ENCODE measurements at places on chromosomes 7 and 10.

- no peak for DNase-seq
Measured at GRCh38 chr10:101668566-101668965, 26.4 kb downstream of the FBXW4 start.

DNA sequence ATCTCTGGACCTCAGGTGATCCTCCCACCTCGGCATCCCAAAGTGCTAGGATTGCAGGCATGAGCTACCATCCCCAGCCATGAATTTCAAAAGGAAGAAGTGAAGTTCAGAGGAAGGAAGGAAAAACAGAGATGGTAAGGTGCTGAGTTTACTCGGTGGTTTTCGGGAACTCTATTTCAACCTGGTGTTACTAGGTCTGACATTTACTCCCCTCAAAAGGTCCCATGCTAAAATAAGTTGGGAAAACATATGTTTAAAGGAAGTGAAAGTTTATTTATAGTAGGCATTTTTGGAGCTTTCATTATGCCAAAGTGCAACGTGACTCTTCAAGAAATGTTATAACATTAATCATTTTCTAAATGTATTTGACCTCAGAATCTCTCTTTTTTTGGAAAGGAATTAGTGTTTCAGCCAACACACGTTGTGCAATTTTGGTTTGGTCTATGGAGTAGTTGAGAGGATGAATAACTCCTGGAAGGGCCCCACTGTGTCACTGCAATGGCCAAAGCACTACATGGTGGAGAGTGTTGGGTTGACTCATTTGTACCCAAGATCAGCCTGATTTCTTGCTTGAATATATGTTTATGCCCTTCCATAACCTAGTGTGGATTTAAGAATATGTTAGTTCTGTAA, 114.7 kb upstream of the FAM171A1 start:
- DNase-seq: no peak

- no peak for DNase-seq
Measured at GRCh38 chr10:124224331-124225028, 131.1 kb upstream of the CHST15 start.

GRCh38 chr7:72411419-72411818, 719 bp downstream of the CALN1 start:
- DNase-seq: no peak

- no peak for DNase-seq
Measured at GRCh38 chr7:34338961-34339526, 319.0 kb upstream of the NPSR1 start.

GRCh38 chr7:28688651-28689050, 269.5 kb downstream of the TRIL start:
- DNase-seq: no peak

DNA sequence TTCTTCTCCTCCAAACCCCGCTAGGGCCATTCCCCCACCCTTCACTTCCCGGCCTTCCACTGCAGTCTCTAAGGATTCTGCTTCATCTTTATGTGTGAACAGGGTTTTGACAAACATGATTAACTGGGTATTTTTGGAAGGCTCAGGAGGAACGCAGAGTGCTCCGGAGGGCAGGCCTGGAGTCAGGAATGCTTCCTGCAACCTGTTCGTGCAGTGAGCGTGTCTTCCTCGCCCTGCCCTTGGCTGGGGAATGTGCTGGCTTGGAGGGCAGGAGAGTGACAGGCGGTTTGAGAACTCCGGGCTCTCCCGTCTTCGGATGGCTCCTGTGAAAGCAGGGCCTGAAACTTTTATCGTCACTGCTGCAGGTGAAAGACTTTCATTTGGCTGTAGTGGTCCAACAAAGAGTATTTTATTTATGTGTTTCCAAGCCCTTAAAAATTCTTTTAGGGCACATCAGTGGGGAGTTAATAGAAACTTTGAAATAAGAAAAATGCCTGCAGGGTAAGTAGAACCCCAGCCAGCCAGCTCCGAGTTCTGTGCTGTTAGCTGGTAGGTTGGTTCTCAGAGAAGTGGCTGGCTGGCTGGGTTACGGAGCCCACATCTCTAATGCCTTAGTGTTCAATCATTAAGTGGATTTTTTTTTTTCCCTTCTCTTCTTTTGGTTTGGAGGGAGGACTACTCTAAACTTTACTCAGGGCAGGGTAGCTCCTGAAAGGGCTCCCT, 51.0 kb downstream of the TCF7L2 start:
- no peak for DNase-seq

DNA sequence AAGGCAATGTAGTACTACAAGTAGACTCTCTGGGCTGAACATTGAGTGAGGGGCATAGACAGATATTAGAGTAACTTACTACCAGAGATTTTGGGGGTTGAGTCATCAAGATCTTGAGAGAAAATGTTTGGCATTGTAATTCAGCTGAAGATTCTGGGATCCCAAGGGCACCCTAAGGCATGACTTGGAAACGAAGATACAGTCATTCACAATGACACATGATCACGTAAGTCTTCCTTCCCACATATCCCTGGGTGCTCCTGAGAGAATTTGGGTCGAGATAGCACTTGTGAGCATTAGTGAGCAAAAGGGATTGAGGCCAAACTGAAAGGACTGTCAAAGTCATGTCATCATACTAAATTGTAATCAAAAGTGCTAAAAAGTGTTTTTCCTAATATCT, 192.5 kb upstream of the PCLO start:
- no peak for DNase-seq

DNA sequence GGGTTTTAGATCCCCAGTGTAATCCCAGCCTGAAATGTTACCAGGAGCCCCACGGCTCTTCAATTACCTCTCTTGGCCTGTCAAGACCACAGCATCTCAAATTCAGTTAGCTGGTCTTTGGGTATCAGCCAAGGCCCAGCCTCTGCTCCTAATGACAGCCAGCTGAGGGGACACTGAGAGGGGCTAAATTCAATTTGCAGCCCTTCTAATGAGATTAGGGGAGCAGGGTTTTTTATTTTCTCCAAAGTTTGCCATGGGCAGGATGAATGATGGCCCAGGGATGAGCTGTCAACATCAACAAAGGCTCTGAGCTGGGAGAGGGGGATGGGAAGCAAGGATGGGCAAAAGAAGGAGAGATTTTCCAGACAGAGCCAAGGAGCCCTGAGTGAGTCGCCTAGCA, 116.8 kb upstream of the TBX20 start:
- DNase-seq: no peak

DNA sequence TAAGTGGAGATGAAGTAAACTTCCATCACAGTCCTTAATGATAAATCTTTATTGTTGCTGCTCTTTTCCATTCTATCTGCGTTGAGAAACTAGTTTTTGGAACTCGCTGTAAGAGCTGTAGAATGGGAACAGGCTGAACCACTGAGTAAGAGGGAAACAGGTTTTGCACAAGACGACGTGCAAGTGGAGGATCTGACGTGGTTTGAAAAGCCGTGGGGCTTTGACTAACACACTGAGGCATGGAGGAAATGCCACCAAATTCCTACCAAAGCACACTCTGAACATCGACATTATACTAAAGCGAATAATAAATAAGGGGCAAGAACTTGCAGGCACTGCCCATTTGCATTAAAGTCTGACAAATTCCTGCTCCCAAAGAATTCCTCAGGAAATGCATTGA, 160.6 kb downstream of the KLF6 start:
- DNase-seq: no peak

DNA sequence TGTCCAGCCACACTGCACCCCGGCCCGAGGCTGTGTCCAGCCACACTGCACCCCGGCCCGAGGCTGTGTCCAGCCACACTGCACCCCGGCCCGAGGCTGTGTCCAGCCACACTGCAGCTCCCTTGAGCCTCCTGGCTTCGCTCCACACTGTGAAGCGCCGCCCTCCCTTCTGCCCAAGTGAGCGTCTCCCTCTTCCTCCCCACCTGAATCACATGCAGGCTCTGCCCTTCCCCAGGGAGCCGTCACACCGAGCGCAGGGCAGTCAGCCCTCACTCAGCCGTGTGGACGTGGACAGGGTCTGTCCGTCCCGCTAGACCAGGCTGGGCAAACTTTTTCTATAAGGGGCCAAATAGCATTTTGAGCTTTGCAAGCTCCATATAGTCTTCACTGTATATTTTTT, 27.6 kb downstream of the CFAP46 start:
- no peak for DNase-seq

- no peak for DNase-seq
Measured at GRCh38 chr10:110566472-110567200, 859 bp upstream of the SMC3 start.

Data from CD4-positive, alpha-beta T cell treated with Interferon gamma for 1 hour (primary cell).